ENCODE measurements at places on chromosomes 4 and X.

- no peak for DNase-seq
Measured at GRCh38 chr4:124945422-124945821, 232.9 kb upstream of the ANKRD50 start.

DNA sequence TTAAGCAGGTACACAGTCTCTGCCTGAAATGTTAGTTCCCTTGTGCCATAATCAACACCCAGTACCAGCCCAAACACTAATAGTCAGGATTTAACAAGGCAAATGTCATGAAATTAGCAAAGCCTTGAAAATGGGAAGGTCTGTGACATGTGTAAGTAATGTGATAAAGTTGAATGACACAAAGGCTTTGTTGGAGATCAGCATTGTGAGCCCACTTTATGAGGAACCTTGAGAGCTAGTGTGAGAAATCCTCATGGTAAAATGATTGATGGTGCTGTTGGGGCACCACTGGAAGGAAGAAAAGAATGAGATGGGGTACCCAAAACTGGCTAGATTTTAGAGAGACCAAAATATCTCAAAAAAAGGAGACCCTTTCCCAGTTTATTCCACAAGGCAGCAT, 3.3 kb upstream of the LIN54 start:
- no peak for DNase-seq

DNA sequence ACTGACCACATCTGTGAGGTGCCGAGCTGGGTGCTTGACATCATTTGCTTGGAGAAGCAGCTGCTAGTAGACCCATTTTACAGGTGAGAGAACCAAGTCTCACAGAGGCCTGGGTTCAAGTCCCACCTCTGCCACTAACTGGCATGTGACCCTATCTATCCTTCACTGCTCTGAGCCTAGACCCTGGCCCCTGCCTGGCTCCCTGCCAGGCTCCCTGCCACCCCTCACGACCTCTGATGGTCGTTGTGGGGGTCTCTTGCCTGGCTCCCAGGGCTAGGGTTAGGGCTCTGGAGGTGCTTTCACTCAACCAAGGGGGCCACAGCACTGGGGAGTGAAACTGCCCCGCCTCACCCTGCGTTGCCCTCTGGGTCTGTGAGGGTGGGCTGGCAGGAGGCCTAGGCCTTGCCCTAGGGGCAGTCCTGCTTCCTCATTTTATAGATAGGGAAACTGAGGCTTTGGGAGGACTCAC, 7.2 kb upstream of the ADD1 start:
- DNase-seq: no peak

- DNase-seq: no peak
Measured at GRCh38 chr4:56405016-56405415, 17.7 kb upstream of the AASDH start.

DNA sequence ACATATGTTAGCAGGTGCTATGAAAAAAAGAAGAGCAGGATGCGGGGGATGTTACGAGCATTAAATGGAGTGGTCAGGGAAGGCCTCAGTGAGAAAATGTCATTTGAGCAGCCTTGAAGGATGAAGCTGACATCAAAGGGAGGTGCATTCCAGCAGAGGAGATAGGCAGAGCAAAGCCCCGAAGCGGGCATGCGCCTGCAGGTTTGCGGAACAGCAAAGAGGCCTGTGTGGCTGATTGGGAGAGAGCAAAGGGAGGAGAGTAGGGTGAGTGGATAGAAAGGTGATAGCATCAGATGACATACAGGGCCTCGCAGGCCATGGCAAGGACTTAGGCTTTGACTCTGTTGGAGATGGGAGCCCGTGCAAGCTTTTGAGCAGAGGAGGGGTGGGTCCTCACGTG, 95.4 kb upstream of the GPR50 start:
- no peak for DNase-seq

DNA sequence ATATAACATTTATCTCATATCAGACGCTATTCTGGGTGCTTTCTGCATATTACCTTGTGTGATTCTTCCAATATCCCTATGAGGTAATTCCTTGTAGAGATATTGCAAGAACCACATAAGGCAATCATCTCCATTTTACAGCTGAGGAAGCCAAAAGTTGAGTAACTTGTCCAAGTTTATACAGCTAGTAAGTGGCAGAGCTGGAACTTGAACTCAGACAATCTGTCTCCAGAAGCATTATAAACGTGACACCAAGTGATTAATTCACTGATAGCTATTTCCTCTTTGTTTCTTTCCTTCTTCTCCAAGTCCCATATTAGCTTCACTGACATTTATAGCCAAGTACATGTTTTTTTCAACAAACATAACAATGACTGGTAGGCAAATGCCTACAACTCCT, 7.3 kb downstream of the EMCN start:
- no peak for DNase-seq

DNA sequence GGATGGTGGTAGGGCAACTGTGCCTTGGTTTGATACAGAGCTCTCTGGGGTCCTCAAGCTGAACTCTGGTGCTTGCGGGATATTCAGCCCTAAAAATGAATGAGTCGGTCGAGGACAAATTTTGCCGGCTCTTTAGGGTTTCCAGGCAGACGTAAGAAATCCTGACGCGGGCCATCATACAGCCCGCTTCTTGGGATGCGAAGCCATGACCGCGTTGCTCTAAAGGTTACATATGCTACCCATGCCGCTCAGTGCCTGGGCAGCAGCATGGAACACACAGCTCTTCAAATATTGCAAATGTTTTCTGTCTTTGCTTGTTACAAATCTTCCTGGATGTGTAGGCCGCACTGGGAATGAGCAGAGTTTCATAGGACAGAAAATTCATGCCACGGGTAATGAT, 55.6 kb downstream of the NBDY start:
- no peak for DNase-seq

GRCh38 chr4:174036111-174036510, 247.4 kb downstream of the FBXO8 start:
- DNase-seq: no peak

- DNase-seq: peak; percentile 61
Measured at GRCh38 chr4:152479428-152480026, 56.4 kb downstream of the FBXW7 start.

DNA sequence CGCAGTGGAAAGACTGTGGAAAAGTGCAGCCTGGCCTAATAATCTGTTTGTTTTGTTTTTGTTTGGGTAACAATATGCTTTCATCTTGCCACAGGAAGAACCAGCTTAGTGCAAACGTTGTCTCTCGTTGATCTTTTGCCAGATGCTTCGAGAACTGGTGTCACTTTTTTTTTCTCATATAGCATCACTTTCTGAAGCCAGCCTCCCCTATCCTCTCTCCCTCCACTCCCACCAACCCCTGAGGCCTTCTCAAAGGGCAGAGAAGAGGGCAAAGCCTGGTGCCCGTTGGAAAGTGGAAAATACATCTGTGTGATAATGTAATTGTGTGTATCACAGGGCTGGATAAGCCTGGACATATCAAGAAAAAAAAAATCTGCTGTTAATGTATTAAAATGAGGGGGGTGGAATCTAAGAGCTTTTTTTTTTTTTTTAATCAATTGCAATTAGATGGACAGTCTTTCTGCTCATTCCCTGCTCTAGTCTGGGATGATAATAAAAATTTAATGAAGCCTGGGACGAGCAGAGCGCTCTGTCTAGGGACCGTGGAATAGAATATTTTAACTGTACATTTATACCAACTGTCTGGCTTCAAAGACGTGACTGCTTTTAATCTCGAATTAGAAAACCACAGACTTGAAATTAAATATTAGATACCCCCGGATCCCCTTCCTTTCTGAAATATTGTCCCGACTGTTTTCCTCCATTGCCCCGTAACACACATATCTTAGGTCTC, 8.1 kb downstream of the POU4F2 start:
- no peak for DNase-seq

Measured in fibroblast of upper back skin (primary cell).